ENCODE measurements at places on chromosomes 12 and 14.

DNA sequence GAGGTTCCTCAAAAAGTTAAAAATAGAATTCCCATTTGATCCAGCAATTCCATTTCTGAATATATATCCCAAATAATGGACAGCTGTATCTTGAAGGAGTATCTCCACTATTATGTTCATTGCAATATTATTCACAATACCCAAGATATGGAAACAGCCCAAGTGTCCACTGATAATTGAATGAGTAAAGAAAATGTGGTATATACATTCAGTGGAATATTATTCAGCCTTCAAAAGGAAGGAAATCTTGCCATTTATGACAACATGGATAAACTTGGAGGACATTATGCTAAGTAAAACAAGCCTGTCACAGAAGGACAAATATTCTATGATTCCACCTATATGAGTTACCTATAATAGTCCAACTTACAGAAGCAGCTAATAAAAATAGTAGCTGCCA lies 979.0 kb downstream of the SLC6A15 start:
- no peak for ATAC-seq

DNA sequence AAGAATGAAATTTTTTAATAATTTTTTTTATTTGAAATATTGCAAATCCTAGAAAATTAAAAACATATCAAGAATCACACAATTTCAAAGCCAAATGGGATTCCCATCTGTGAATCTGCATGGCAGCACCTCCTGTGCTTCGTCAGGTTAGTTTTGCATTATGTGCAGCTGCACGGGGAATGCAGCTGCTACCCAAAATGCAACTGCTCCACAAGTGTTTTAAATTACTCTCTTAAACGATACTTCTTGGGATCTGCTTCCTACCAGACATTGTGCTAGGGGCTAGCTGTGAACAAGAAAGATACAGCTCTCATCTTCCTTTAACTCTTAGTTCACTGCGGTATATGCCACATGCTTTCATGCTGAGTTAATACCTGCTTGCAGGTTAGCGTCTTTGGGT lies 154.2 kb downstream of the CRADD start:
- ATAC-seq = no peak

- ATAC-seq = no peak
These were observed 340.0 kb downstream of the C12orf50 start for GRCh38 chr12:87689196-87689595.

DNA sequence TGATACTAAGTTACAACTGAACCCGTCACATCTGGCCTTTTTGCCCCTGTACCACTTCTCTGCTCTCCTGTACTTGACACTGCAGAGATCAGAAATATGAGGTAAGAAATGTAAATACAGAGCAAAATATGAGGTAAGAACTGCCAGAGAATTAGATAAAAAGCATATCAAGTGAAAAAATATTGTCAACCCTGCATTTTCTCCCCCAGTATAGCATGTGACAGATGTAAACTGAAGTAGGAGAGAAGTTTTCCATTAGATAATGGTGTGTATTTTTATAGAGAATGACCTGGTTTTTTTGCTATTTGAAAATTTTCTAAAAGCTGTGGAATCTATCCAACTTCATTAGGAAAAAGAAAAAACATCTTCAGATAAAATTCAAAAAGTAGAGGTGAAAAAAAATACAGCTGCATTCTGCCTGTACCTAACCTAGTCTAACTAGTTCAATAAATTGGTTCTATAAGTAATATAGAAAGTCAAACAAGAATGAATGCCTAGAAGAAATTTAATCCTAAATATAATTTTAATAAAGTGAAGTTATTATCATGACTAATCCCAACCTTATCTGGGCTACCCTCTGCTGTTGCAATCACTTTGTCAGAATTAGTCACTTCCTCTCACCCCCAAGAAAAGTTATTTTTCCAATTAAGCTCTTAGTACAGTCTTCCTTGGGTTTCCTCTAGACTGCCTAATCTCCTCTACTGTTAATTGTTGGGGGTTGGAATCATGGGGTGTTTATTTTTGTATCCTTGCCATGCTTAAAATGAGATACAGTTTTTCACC lies 210.0 kb downstream of the RASSF9 start:
- no peak for ATAC-seq

DNA sequence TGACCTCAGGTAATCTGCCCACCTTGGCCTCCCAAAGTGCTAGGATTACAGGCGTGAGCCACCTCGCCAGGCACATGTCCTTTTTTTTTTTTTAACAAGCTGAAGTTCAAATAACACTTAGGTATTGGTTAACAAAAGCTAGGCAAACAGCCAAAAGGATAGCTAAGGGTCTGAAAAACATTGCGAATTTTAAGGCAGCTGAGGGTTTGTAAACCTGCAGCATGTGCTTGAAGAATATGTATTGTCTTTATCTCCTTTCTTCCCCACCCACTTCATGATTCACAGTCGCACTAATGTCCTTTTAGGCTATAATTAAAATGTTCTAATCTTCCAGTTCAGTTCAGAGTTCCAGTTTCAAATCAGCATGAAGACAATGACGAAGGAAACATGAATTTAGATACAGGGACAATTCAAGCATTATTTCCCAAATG lies 30.1 kb upstream of the CERS5 start:
- ATAC-seq = no peak

- ATAC-seq = no peak
These were observed 18.5 kb upstream of the CCDC175 start for GRCh38 chr14:59595071-59595470.

- ATAC-seq = no peak
These were observed 7.8 kb downstream of the RSRC2 start for GRCh38 chr12:122518908-122519307.

GRCh38 chr14:44609201-44609600 lies 102.1 kb upstream of the FSCB start:
- ATAC-seq = no peak

DNA sequence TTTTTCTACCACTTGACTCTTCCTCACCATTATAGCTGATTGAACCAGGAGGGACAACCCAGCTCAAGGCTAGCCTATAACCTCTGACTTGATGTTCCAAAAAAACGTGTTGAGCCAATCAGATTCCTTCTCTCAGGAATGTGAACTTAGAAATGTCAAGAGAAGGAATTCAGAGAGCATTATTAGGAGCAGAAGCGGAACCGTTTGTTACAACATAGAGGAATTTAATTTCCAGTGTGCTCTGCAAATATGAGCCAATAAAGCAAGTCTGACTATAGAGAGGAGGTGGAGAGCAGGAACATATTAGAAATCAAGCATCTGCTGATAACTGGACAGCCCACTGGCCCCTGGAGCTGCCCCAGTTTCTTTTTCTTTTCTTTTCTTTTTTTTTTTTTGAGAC lies 15.3 kb upstream of the PELI2 start:
- no peak for ATAC-seq

- ATAC-seq = peak; percentile 84
These were observed 111.0 kb downstream of the MNAT1 start for GRCh38 chr14:60845523-60845922.

DNA sequence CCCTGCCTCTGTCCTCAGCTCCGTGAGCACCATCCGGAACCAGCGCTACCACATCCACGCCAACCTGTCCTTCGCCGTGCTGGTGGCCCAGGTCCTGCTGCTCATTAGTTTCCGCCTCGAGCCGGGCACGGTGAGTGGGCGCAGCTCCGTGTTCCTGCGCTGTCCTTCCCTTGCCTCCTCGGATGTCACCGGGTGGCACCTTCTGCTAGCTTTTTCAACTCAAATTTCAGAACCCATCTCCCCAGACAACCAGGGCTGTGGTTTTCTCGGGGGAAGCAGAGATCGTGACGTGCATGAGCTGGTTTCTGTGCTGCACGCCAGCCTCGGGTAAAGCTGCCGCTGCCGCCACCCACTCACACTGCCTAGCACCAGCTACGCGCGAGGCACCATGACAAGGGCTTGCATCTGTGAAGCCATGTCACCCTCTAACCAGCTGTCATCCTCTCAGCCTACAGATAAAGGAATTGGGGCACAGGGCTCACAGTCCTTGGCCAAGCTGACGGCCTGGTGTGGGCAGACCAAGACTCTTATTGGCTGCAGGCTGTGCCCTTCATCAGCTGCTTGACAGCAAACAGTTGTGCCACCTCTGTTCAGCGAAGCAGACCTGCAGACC lies 152.1 kb downstream of the ADGRD1 start:
- peak; percentile 76 for ATAC-seq

DNA sequence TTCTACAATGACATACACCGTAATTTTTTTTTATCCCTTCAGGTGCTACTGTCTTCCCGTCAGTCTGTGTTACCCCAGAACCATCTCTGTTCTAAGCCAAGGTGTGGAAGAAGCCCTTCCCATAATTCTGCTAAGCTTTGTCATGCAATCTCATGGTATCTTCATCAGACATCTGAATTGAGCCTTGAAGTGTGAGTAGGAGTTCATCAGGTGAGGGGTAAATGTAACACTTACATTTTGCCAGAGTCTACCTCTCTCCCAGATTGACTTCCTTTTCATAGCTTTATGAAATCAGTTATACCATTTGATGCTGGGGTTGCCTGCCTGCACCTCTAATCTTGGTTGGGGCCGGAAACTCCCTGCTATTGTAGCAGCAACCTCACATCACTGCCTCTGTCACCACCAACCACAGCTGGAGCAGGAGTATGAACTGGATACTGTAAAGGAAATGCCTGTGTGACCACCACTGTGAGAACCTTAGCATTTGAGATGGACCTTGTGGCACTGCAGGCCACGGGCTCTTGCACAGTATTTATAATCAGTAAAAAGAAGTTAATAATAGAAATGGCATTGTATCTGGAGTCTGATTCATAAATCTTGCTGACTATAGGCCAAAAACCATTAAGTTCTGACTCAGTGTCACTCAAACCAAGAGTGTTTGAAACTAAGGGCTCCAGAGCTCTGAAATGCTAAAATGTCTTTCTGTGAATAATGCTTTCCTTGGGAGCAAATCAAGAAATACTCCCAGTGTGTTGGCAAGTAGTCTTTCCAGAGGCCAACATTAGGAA lies 58.7 kb upstream of the STK38L start:
- ATAC-seq = peak; percentile 68

DNA sequence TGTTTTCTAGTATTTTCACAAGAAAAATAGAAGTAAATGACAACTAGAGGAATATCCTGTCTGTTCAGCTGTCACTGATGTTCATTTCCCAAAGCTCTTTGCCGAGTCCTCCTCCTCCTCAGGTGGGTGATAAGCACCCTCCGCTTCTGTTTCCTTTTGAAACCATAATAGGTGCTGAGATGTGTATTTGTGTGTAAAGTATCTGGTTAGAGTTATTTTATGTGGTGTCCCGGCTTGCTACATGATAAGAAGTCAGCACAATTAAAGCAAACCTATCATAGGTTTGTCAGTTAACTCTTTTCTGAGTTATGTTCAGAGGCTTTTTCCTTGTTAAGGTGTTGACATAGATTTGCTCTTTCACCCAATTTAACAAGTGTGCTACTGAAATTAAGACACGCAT lies 82.4 kb downstream of the PIWIL1 start:
- no peak for ATAC-seq

DNA sequence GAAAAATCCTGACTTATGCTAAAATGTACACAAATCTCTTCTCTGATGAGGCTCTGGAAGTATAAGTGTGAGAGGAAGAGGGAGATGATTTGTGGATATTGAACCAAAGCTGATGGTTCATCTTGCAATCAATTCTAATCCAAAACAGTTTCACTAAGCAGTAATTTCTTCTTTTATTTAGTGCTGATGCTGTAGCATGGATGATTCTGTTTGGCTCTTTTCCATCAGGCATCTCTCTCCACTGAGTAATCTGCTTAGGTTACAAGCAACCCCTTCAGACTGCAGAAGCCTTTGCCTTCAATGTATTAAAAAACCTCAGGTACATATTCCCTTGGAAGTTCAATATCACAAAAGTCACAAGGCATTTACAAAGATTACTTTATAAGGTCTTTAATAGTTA lies 159.1 kb upstream of the CCDC198 start:
- ATAC-seq = no peak

DNA sequence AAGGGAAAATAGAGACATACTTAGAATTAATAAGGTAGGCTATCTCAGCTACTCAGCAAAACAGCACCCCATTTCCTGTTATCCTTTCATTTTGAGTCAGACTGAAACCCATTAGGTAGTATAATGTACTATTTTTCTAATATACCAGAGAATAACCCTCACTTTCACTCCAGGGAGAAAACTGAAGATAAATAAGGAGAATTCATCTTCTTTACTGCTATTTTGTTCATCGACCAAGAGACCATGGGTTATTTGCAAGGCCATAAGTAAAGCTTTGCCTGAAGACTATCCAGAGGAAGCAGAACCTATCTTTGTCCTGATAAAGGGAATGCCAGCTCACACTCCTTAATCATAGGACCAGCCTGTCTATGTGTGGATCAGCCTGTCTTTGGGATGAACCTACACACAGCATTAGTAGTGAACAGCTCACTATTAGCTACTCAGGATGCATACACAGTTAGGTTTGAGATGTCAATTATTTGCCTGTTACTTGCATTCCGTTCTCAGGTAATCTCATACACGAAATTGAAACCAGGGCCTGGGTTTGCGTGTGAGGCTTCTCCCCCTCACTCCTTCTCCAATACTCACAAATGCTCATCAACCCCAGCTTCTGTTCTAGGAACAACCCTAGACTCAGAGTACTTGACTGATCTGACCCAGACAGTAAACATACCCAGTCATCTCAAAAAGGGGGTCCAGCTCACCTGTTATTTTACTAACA lies 124.4 kb downstream of the DAD1 start:
- ATAC-seq = peak; percentile 89

DNA sequence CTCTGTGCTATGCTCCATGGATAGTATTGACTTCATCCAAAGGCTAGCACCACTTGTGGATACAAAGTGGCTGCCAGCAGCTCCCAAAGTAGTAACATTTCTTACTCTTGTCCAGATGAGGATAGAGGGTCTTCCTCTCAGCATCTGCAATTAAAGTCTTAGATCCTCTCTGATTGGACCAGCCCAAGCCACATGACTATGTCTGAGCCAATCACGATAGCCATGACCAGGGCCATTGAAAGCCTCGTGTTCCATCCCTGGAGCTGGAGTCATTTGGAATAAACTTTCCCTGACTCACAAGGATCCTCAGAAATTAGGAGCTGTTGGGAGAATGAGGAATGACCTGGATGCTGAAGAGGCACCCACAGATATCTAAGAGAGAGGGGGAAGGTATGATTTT lies 28.5 kb upstream of the SLC24A4 start:
- no peak for ATAC-seq

DNA sequence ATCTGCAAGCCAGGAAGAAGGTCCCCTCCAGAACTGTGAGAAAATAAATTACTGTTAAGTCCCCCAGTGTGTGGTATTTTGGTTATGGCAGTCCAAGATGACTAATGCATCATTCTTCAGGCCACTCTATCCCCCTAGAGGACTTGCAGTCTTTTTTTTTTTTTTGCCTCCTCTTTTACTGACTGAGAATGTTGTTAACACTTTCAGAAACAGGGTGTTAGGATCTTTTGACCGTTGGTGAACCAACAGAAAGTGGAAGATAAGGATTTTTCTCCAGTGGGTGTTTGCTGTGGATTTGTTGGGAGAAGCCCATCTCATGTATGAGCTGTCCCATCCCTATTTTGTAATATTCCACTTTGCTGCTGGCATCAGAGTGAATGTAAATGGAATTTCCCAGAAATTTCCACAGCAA lies 37.8 kb downstream of the MARK3 start:
- no peak for ATAC-seq

- peak; percentile 67 for ATAC-seq
These were observed 18.3 kb upstream of the PLEKHH1 start for GRCh38 chr14:67514650-67515385.

All from stimulated activated memory B cell treated with anti-CD40 and anti-IgM and Interleukin-4, amounts not matched to agents 10 μg/mL and 1 μg/mL and 100 μg/mL, for 72 hours (primary cell).